ENCODE measurements at places on chromosomes 13 and 19.

DNA sequence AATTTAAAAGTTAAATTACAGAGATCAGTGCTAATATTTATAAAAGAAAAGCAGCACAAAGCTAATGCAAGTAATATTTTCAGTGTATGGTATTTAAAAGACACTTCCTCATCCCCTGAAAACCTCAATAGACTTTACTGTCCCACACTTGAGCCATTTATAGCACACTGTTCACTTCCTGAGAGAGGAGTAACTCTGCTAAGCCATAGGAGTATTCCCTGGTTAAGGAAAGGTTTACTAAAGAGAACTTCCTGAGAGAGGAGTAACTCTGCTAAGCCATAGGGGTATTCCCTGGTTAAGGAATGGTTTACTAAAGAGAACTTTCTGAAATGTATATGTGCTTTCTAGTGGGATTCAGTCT, 159.4 kb downstream of the NHLRC3 start:
- no peak for DNase-seq

DNA sequence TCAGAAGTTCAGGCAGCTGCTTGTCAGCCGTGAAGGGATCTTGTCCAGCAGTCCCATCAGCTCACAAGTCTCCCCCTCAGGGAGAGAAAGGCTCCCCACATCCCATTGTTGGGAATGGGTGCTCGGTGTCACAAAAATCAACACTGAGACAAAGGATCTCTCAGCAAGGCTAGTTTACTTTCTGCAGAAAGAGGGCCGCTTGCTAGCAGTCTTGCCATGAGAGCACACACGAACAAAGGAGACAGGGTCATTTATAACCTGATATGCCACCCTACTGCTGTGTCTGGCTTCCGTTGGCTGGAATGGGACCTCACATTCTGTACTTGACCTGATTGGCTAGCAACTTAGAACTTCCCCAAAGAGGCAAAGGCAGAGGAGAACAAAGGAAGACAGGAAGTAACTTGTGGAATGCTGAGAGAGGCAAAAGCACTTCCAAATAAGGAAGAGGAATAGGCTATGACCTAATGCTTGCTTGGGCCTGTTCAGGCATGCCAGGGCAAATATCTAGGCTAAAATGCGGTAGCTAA, 8.7 kb upstream of the IGFL3 start:
- no peak for DNase-seq

- no peak for DNase-seq
Measured at GRCh38 chr13:26019251-26019650, 32.6 kb downstream of the SHISA2 start.

DNA sequence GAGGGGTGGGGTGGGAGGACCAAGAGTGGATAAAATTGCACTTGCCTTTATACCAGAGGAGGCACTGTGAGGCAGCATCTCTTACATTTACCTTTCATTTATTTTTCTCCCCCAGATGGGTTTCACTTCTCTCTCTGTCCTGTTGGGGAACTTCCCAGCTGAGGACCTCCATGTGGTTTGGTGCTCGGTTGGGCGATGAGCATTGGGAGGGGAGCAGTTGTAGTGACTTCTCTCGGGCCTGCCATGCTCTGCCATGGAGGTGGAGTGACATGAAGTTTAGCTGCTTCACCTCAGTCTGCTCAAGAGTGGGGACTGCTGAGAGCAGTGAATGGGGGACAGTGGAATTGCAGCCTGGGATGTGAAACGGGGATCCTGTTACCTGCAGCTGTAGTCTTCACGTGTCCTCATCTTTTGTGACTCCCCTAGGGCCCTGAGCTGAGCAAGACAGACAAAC, 23.1 kb upstream of the CXCL17 start:
- DNase-seq, result no peak

DNA sequence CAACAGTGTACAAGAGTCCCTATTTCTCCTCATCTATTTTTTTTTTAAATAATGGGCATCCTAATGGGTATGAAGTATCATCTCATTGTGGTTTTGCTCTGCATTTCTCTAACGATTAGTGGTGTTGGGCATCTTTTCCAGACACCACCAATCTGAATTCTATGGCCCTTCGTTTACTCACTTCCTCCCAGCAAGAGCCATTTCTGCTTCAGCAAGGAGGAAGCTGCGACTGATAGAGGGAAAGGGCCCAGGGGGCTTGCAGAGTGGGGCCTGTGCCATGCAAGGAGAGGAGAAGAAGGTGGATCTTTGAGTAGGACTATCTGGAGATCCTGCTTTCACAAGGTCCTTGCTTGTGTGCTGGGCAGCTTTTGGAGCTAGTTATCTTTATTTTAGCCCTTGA, 58.0 kb downstream of the USPL1 start:
- no peak for DNase-seq

DNA sequence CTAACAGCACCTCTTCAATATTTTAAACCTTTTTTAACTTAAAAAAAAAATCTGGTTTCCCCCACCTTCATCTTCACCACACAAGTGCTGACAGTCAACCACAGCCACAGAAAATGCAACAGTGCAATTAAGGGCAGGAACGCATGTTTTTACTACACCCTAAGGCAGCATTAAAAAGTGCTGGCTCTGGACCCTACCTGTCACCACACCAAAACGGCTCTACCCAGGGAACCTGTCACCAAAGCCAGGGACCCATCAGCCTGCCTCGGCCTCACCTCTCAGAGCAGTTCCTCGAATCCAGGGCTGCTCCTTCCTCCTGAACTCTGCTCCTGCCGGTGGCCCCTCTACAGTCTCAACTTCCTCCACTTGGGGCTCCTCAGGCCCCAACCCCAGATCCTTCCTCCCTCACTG, 22.5 kb upstream of the SLC35E1 start:
- peak; percentile 44 for DNase-seq

- DNase-seq, result no peak
Measured at GRCh38 chr19:14554382-14554812, 17.5 kb downstream of the NDUFB7 start.

DNA sequence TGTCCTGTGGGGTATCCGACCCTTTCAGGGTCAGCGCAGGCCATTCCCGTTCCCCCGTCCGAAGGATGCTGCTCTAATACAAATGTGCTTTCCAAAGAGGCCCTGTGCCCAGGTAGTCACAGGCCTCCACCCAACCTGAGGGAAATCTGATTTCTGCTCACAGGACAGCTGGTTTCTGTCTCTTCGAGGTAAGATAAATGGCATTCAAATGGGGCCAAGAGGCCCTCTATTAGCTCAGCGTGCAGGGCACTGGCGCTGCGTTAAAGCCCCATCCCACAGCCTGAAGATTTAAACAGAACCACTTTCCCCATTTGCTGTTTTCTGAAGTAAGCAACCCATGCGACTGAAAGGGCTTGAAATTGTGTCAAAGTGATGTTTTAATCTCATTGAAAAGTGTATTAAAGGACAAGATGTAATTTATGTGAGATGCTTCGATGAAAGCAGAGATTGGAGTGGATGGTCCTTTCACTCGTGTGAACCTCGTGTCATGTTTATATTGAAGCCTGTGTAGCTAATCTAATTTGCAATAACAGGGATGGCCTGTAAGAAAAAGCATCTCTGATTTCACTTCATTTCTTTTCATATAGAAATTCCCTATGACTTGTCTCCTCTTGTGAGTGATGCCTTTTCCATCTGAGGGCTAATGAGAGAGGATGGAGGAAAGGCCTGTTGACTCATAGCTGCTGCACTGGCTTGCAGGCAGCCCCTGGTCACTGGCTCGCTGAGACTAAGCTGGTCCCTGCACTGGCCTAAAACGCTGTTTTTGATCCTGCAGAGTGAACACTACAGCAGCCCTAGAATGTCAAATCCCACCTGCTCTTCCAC, 7.3 kb upstream of the SOX1 start:
- no peak for DNase-seq

DNA sequence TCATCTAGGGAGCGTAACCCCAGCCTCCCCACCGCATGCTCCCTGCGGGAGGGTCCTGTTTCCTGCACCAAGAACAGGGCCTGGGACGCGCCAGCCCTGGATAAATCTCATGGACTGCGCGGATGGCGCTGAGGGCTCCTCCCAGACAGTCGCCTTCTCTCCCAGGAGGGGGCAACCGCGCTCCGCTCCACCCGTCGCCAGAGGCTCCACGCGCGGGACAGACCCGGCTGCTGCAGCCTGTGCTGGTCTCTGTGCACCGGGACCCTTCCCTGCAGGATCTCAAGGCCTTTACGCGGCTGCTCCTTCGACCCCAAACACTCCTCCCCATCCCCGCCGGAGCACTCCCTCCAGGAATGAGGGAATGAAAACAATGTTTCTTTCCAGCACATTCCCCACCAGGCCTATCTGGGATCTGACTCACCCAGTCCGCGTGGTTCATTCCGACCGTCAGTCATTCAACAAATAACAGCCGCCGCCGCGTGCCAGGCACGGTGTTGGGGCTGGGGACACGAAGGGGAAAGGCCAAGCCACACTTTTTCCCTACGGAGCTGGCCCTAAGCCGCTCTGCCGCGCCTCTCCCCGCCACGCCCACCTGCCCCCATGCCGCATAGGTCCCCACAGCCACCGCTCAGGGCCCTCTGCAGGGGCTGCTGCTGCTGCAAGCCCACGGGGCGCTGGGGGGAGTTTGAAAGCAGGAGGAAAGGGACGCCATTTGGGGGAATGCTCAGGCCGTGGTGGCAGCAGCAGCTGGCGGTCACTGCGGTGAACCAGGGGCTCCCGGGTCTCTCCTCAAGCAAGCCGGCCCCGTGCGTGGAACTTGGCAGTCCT, 6.0 kb downstream of the PNMA8B start:
- DNase-seq, result no peak

DNA sequence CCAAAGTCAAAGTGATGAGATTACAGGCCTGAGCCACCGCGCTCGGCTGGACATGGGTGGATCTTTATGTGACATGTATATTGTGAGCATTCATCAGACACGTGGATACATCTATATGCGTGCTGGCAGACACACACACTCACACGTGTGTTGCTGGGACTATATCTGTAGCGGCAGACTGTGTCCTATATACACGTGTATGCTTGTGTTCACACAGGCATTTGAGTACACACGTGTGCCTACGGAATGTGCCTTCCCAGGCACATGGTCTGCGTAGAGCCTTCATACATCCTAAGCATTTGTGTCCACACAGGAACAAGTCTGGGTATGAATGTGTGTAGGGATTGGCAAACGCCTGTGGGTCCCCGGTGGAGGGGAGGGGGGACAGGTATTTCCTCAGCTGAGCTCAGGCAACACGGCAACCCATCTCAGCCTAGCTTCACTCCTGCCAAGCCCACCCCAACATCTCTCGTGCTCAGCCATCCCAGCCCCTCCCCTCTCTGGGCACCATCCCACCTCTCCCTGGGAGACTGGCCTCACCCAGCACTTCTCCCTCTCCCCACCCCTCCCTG, 2.6 kb downstream of the UNC13A start:
- no peak for DNase-seq

DNA sequence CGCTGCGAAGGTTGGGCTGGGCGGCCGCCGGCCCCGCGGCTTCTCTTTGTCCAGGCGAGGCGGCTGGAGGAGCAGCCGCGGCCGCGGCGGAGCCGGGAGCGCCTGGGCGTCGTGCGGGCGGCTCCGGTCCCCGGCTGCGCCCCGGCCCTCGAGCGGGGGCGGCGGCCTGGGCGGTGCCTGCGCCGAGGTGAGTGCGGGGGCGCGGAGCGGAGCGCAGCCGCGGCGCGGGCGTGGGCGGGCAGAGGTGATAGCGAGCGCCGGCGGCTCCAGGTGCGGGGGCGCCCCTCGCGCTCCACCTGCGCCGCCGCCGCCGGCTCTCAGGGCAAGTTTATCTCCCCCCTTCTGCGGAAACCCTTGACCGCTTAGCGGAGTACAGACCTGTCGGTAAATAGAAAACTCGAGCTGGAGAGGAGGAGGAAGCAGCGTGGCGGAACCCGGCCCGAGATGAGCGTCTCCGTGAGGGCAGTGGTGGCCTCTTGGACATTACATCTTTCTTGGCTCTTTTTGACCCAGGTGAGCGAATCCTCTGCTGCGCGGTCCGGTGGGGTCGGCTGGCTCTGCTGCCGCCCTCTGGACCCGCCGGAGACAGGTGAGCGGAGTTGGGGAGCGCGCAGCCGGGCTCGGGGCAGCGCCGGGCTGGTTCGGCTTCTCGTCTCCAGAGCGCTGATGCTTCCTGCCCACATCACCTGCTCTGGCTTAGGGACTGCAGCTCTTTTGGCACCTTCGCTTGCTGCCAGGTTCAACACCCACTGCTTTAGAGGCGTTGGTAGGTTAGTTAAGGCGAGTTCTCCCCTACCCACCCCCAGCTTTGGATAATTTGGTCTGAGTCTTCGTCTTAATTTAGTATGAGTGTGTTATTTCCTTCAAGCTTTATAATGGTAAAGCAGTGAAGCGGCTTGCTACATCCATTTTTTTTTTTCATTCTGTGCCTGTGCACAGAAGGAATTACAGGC, at the start of gene MTUS2:
Gene MTUS2, plus strand, starts transcription at position 241 of the 953 bp plus-strand sequence.
- no peak for DNase-seq

- no peak for DNase-seq
Measured at GRCh38 chr13:113598481-113598880, 13.9 kb downstream of the TFDP1 start.

- DNase-seq, result peak; percentile 49
Measured at GRCh38 chr19:18340190-18340989, at the start of gene PGPEP1. TSS of gene PGPEP1 (plus strand) at chr19:18340598. CDS start at chr19:18340682, 84 bp downstream.

GRCh38 chr13:26497968-26498511, 59.4 kb upstream of the WASF3 start:
- DNase-seq, result no peak

GRCh38 chr19:2221250-2221831, 14.8 kb downstream of the PLEKHJ1 start:
- DNase-seq, result no peak

- DNase-seq, result peak; percentile 25
Measured at GRCh38 chr19:49057636-49058234, at the start of gene CGB7. TSS of gene CGB7 (minus strand) at chr19:49057749. CDS start at chr19:49055375, 2,374 bp downstream.

- DNase-seq, result no peak
Measured at GRCh38 chr19:14393329-14393728, 12.1 kb downstream of the ADGRE5 start.

DNA sequence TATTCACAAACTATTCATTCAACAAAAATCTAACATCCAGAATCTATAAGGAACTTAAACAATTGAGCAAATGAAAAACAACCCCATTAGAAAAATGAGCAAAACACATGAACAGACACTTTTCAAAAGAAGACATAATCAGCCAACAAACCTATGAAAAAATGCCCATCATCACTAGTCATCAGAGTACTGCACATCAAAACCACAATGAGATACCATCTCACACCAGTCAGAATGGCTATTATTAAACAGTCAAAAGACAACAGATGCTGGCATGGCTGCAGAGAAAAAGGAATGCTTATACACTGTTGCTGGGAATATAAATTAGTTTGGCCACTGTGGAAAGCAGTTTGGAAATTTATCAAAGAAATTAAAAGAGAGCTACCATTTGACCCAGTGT, 487.6 kb downstream of the GPC6 start:
- DNase-seq, result no peak

DNA sequence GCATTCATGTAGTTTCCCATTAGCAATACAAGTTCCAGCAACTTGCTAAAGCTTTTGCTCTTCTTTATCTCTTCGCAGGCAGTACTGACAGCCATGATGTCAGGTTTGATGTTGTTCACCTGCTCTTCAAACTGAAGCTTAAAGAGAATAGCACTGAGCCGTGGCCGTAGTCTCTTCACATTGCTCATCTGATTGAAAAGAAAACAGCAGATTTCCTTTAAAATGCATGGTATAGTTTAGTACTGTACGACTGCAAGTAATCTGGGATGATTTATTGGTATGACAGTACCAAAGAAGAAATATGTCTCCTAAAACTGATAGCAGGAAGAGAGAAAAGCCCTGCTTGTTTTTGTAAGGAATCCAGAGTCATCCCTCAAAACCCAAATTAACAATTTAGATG, 284.4 kb downstream of the DIAPH3 start:
- no peak for DNase-seq

GRCh38 chr19:14113762-14114414, 3.7 kb downstream of the PRKACA start:
- no peak for DNase-seq
